Kidney capillary endothelial cell (primary cell): ENCODE measurements at places on chromosomes 4 and X.

- no peak for DNase-seq
Measured at GRCh38 chrX:31649201-31649600, 577.4 kb upstream of the FTHL17 start.

DNA sequence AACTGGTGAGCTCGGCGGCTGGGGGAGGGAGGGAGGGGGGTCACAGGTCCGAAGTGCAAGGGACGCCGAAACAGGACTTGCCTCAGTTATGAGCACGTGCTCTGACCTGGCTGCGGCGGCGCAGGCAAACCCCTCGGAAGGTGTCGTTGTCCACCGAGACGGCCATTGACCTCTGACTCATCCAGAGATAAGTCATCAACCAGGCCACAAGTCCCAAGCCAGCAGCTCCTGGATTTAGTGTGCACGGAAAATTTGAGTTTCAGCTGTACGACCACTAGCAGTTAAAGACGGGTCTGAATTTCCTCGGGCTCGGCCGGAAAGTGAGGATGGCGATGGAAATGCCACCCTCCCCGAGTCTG, 674 bp downstream of the SH3D19 start:
- peak; percentile 81 for DNase-seq

GRCh38 chr4:100098011-100098545, 92.2 kb downstream of the DDIT4L start:
- no peak for DNase-seq

DNA sequence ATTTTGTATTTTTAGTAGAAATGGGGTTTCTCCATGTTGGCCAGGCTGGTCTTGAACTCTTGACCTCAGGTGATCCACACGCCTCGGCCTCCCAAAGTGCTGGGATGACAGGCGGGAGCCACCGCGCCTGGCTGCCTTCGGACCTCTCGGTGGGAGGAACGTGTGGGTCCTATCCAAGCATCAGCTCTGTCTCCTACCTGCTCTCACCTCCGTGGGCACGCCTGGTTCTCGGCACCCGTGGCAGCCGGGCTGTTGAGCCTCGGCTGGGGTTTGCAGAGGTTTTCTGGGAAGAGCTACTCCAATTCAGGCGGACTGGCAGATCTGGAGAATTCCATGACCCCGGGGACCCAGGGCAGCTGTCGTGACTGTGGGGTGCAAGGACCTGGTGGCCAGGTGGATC, 23.6 kb upstream of the PPP2R3B start:
- no peak for DNase-seq

DNA sequence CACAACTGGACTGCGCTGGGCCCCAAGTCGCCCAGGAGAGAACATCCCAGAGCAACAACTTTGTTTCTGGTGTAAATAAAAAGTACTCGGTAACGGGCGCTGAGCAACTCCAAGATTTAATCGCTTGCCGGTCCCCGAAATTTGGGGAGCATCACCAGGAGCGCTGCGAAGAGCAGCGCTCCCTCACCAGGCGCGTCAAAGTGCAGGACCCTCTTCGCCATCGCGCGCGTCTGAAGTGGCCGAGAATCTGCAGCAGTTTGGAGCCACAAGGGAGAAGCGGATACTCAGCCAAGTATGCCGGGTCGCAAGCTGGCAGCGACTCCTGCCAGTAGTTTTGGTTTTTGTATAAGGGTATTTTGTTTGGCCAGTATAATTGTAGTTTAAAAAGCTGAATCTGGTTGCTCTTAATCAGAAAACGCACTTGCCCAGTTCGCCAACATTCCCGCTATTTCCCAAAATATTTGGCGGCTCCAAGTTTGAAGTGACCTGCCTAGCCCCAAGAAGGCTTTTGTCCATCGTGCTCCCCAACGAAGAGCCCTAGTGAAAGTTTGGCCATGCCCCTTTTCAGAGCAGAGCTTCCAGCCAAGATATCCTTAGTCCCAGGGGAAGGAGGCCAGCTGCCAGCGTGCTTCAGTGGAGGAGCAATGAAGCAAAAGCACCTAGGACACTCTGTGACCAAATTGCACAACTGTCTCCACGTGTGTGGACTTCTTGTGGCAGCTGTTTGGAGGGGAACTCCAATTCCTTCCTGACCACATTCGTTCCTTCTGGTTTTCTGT, 557 bp upstream of the KDR start:
- no peak for DNase-seq

DNA sequence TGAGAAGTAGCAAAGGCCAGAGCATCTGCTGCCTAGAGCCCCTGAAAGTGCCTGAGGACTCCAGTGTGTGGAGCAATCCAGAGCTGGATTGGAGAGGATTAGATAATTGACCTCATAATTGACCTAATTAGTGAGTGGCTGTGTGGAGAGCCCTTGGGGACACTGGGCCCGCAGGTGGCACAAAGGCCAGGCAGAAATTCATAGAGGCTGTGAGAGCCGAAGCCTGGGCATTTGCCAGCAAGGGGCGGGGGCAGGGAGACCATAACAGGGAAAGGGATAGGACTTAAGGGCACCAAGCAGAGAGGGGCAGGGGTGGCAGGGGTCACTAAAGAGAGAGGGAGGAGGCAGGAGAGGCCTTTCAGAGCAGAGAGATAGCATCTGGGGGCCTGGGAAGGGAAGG, 45.3 kb downstream of the EFNB1 start:
- no peak for DNase-seq

GRCh38 chrX:100658941-100659381, 15.0 kb downstream of the SRPX2 start:
- no peak for DNase-seq

GRCh38 chr4:111849746-111850284, 295.4 kb upstream of the FAM241A start:
- no peak for DNase-seq

- peak; percentile 3 for DNase-seq
Measured at GRCh38 chrX:135596495-135596894, 76.0 kb downstream of the INTS6L start.

GRCh38 chr4:158131027-158131426, 41.8 kb downstream of the GASK1B start:
- no peak for DNase-seq

DNA sequence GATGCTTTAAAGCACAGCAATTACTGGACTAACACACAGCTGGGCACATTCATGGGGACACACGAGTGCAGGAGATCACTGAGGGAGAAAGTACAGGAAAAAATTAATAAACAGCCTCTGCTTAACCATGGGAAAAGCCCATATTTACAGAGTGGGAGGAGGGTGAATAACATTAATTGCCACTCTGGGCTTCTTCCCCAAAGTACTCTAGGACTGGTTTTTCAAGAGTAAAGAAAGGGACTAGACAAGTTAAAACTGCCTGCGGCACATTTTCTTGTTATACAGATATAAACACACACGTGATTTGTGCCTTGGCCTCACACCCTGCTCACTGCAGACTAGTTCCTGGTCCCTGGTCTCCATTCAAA, 179.7 kb upstream of the TET2 start:
- DNase-seq = no peak

DNA sequence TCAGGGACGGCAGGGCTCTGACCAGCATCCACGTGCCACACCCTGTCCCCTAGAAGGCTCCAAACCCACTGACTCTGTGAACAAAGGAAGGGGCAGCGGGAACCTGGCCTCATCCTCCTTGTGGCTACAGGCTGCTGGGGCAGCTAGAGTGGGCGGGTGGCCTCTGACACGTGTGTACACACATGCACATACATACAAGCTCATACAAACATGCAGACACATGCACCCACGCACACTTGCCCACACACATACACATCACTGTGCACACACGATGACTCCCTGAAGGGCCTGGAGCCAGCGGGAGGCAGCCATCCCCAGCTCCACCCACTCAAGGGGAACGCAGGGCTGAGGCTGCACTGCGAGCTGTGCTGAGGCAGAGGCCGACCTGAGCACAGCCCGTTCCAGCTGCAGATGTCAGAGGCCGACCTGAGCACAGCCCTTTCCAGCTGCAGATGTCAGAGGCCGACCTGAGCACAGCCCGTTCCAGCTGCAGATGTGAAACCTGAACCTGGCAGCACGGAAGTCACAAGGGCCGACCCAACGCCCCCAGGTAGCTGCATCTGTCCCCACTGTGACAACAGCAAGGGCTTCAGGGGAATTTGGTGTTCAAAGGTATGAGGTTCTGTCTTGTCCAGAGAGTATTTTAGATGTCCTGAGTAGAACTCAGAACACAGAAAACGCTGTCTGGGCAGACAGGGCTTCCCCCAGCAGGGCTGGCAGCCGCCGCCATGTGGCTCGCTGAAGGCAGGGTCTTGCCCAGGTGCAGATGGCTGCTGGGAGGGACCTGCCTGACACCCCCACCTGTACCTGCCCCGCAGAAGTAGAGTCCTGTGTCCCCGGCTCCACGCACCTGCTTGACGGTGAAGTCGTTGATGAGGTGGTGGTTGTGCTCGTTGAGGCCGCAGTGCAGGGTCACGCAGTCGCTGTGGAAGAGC, 33.5 kb downstream of the CTBP1 start:
- no peak for DNase-seq

- no peak for DNase-seq
Measured at GRCh38 chrX:338281-338835, 19.8 kb upstream of the GTPBP6 start.

GRCh38 chr4:159555873-159556272, 453.0 kb downstream of the RAPGEF2 start:
- DNase-seq = no peak

DNA sequence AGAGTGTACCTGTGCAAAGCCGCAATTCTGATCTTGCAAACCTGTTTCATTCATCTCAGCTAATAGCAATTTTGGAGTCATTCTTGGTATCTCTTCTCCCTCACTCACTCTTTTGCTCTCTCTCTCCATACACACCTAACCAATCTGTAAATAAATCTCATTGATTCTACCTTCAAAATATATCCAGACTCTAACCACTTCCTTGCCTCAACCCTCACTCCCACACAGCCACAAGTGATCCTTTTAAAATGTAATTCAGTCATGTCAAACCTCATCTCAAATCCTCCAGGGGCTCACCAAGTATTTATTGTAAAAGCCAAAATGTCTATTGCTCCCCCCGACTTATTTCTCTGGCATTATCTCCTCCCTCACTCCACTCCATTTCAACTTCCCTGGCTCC, 51.7 kb upstream of the SLC10A4 start:
- no peak for DNase-seq

DNA sequence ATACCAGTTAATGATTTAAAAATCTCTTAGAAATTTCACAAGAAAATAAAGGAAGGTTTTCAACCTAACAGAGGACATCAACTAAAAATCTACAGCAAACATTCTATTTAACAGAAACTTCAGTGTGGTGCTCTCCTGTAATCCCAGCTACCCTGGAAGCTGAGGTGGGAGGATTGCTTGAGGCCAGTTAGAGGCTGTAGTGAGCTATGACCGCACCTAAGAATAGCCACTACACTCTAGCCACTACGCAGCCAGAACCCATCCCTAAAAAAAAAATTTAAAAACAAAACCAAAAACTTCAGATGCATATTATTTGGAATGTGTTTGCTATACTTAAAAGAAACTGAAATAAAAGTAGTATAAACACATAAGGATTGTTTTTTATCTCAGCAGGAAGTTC, 7.2 kb upstream of the FHIP1A start:
- DNase-seq = no peak

GRCh38 chrX:17496407-17496806, 121.4 kb downstream of the NHS start:
- DNase-seq = no peak
